HL-60 (cell line): ENCODE measurements at places on chromosomes 4 and X.

- DNase-seq: no peak
These were observed 313.2 kb downstream of the ANTXR2 start for GRCh38 chr4:79759793-79760192.

GRCh38 chrX:72685018-72685417 is 29.1 kb downstream of the PHKA1 start:
- DNase-seq: no peak

DNA sequence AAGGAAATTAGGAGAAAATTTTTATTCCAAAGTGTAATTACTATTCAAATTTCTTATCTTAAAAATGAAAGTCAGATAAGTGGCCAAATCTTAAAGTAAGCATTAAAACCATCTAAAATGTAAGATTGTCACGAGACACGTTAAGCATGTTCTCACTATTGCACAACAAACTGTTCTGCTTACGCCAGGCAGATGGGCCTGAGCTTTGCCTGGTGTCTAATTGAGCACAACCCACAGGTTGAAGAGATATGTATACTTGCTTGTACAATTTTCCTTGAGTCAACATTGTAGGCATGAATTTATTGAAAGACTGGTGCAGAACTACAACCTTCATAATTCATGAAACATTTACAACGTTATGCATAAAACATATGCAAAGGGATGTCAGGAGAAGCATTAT is 3.9 kb downstream of the RNF128 start:
- DNase-seq: no peak

GRCh38 chrX:42930951-42931350 is 153.0 kb upstream of the PPP1R2C start:
- DNase-seq: no peak

GRCh38 chr4:81359207-81359606 is 112.5 kb downstream of the RASGEF1B start:
- DNase-seq: no peak

- no peak for DNase-seq
These were observed 47.8 kb downstream of the ZCCHC13 start for GRCh38 chrX:74351760-74352159.
